Heart right ventricle (tissue), 16 donors: ENCODE measurements at places on chromosomes 3 and 15.
A peak's percentile ranks its signal among the peaks of the same experiment; 100 is the strongest.

DNA sequence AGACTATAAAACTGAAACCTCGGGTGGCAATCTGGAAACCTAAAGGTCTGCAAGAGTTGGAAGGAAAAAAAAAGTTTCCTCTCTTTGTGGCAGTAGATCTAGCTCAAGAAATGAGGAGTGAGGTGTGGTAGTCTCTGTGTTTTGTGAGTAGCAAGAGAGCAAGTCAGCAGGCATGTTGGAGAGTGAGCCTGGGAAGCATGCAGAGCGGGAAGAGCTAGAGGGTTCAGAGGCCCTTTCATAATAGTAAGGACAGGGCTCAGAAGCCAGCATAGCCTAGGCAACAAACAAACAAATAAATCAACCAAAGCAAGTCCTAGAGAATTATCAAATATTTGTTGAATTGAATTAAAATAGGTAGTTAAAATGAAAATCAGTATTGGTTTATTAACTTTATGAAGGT, 189.7 kb upstream of the CBLB start:
- DNase-seq, result no peak

GRCh38 chr15:42207674-42208579, at the start of gene VPS39:
Gene VPS39, minus strand, starts transcription at chr15:42208304. Its CDS starts 151 bp downstream, at chr15:42208153.
- peak; percentile 86 for DNase-seq

DNA sequence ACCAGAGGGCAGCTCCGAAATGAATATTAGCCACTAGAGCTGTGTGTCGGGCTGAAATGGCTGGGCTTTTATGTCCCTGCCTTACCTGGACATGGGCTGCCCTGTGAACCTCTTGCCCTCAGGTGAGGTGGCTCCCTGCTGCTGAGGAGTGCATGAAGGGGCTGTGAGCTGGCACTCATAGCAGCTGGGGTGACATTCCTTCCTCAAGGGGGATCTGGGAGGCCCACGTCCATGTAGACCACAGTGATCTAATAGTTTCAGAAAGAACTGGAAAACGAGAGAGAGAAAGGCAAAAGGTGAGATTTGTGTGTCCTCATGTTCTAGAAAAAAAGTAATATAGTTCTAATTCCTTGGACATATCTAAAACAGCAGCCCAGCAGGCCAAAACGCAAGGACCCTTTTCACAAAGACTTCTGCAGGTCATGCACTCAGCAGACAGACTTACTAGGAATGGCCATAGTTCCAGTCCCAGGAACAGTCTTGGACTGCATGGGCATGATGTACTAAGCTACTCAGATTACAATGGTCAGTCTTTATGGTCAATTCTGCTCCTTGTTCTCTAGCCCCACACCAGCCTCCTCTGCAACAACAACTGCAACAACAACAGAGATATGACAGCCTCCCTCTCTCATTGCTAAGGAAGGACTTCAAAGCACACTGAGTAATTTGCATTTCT, 10.8 kb upstream of the SLC24A5 start:
- DNase-seq, result no peak

GRCh38 chr15:55708720-55709119, 34.2 kb downstream of the PRTG start:
- DNase-seq, result no peak

- no peak for DNase-seq
Observed at GRCh38 chr3:116740293-116740692, 30.7 kb downstream of the TUSC7 start.

GRCh38 chr15:70974004-70974832, 81.6 kb downstream of the LRRC49 start:
- DNase-seq, result no peak
